MM.1S (cell line): ENCODE measurements at places on chromosomes 7 and 10.

GRCh38 chr10:73517166-73517888 lies 21.5 kb upstream of the PPP3CB start:
- H3K4me3 ChIP-seq, result no peak overlapping the region
- DNase-seq, result no peak
- H3K4me1 ChIP-seq, result no peaks in the 10 kb centered on the region
- H3K27me3 ChIP-seq, result no peaks in the 10 kb centered on the region

DNA sequence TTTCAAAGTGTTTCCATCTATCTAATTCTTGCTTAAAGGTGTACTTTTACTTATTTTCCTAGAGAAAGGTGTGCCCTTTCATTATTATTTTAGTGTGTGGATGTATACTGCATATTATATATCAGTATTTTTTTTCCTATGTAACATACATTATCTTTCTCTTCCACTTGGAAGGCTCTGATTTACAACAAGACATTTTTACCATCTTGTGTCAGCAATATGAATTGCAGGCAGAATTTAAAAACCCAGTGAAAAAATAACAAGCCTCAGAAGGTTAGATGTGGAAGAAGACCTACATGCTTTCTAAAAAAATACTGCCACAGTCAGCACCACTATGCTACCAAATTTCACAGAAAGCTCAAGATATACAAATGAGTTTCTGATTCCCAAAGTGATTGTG lies 327.7 kb upstream of the STEAP1 start:
- H3K27ac ChIP-seq, result no peak overlapping the region
- DNase-seq, result no peak
- H3K4me1 ChIP-seq, result no peaks in the 10 kb centered on the region; the same call in 1 of the 2 replicates
- no peaks in the 10 kb centered on the region for H3K27me3 ChIP-seq

DNA sequence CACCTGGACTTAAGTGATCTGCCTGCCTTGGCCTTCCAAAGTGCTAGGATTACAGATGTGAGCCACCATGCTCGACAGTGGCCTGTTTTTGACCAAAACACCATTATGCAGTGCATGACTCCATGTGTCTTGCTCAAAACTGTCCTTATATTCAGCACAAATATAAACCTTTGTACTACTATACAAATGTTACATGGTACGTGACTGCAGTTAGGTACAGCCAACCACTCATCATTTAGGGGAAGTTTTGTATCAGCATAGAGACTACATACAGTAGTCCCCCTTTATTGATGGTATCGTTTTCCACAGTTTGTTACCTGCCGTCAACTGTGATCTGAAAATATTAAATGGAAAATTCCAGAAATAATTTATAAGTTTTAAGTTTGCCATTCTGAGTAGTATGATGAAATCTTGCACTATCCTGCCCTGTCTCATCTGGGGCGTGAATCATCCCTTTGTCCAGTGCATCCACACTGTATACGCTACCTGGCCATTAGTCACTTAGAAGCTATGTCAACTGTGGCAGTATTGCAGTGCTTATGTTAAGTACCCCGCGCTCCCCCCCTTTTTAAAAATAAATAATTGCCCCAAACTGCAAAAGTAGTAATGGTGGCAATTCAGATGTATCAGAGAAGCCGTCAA lies 23.3 kb upstream of the ZNF282 start:
- H3K27ac ChIP-seq, result no peak overlapping the region
- H3K27me3 ChIP-seq, result no peaks in the 10 kb centered on the region
- no peak overlapping the region for H3K4me3 ChIP-seq

DNA sequence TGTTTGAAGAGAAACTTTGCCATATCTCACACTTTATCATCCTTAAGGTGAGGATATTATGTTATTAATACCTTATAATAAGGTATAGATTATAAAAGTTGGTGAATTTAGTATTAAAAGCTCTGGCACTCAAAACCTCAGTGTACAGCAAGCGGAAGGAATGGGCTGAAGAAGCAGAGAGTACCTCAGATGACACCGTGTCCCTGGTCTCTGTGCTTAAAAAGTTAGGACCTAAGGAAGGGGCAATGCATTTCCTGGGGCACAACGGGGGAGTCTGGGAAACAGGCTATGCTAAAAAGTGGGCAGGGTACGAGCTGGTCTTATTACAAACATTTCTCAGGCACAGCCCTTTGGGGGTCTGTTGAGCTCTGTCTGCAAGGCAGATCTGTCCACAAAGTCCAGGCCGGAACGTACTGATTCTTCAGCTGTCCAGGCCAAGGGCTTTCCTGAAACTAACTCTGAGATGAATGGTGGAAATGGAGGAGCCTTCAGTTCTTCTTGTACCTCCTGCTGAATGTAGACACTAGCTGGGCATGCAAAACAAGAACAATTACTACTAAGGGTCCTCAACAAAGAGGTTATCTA lies 202.7 kb downstream of the POM121L12 start:
- H3K4me3 ChIP-seq, result no peak overlapping the region
- H3K36me3 ChIP-seq, result no peaks in the 10 kb centered on the region
- no peak for DNase-seq

GRCh38 chr10:121404611-121405010 lies 193.6 kb downstream of the FGFR2 start:
- no peaks in the 10 kb centered on the region for H3K27me3 ChIP-seq
- no peaks in the 10 kb centered on the region for H3K36me3 ChIP-seq
- DNase-seq, result no peak
- no peak overlapping the region for H3K4me3 ChIP-seq
- H3K4me1 ChIP-seq, result no peaks in the 10 kb centered on the region

- no peak overlapping the region for H3K4me3 ChIP-seq
- H3K4me1 ChIP-seq, result no peaks in the 10 kb centered on the region
- H3K27me3 ChIP-seq, result no peaks in the 10 kb centered on the region
- no peak overlapping the region for H3K27ac ChIP-seq
- no peaks in the 10 kb centered on the region for H3K36me3 ChIP-seq
These were observed 39.2 kb downstream of the ST8SIA6 start for GRCh38 chr10:17415046-17415658.

DNA sequence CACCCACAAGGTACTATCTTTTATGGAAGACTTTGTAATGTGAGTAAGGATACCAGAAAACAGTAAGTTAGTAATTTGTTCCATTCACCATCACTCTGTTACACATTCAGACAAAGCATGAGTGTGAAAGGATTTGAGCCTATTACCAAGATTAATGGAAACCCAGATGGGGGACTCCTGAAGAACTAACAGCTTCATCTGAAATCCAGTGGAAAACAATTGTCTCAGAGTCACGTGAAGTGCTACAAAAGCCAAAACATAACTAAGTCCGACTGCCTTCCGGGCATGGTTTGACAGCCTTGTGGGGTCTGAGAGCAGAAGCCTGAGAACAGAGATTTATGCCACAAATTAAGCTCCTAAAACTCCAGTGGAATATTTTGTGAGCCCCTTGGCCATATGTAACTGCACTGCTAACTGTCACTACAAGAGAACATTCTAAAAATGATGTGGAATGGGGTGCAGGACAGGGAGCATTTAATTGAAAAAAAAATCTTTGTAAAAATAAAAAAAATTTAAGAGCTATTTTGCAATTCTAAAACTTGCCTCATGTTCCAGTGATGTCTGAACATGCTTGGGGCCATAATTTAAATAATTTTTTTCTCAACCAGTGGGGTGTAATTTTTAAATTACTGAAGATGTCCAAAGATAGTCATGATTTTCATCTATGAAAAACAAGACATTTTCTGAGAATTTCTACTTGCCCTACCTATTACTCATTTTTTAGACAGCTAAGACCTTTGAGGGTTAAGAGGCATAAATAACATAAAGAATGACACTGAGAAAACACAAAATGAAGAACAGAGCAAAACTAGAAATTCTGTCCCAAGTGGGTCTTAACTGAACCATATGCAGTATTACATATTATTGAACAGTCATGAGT lies 555.0 kb downstream of the INHBA start:
- H3K27me3 ChIP-seq, result no peaks in the 10 kb centered on the region
- no peak overlapping the region for H3K4me3 ChIP-seq
- H3K36me3 ChIP-seq, result no peaks in the 10 kb centered on the region
- no peaks in the 10 kb centered on the region for H3K4me1 ChIP-seq
- DNase-seq, result no peak
- H3K27ac ChIP-seq, result no peak overlapping the region

GRCh38 chr10:102814873-102815661 lies 22.1 kb downstream of the CYP17A1 start:
- H3K27me3 ChIP-seq, result no peaks in the 10 kb centered on the region
- H3K4me1 ChIP-seq, result no peaks in the 10 kb centered on the region
- no peaks in the 10 kb centered on the region for H3K36me3 ChIP-seq
- DNase-seq, result no peak
- H3K4me3 ChIP-seq, result no peak overlapping the region

GRCh38 chr10:77553966-77554365 lies 83.6 kb downstream of the KCNMA1 start:
- no peak for DNase-seq
- H3K27me3 ChIP-seq, result no peaks in the 10 kb centered on the region
- H3K27ac ChIP-seq, result no peak overlapping the region

- no peaks in the 10 kb centered on the region for H3K36me3 ChIP-seq
- no peak overlapping the region for H3K4me3 ChIP-seq
- no peak overlapping the region for H3K27ac ChIP-seq
- H3K4me1 ChIP-seq, result no peaks in the 10 kb centered on the region
These were observed 177.7 kb downstream of the KCNMA1 start for GRCh38 chr10:77459905-77460304.

GRCh38 chr7:47586925-47587324 lies 5.0 kb upstream of the TNS3 start:
- no peak overlapping the region for H3K27ac ChIP-seq
- H3K36me3 ChIP-seq, result no peaks in the 10 kb centered on the region
- H3K4me1 ChIP-seq, result peaks cover 14% of the 10 kb centered on the region
- no peak overlapping the region for H3K4me3 ChIP-seq
- DNase-seq, result no peak

DNA sequence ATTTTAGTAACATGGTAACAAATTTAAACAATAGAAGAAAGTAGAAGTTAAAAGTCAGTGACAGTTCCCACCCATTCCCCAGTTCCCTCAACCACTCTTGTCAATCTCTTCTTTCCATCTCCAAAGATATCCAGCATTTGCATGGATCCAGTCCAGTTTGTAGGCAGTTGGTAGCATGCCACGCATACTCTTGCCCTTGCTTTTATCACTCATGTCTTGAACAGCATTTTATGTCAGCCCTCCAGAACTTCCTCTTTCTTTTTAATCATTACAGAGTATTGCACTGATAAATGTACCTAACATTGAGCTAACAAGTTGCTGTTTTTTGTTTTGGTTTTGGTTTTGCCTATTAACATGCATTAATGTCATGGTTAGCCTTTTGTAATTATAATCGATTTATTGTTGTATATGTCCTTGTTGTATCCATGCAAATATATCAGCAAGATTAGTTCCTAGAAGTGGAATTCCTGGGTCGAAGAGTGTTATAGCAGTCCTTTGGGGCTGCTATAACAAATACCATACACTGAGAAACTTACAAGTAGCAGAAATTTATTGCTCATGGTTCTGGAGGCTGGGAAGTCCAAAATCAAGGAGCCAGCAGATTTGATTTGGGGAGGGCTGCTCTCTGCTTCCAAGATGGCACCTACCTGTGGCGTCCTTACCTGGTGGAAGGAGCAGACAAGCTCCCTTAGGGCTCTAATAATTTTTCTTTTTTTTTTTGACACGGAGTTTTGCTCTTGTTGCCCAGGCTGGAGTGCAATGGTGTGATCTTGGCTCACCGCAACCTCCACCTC lies 25.7 kb downstream of the CHST3 start:
- no peaks in the 10 kb centered on the region for H3K27me3 ChIP-seq
- H3K27ac ChIP-seq, result no peak overlapping the region
- no peak overlapping the region for H3K4me3 ChIP-seq
- H3K4me1 ChIP-seq, result no peaks in the 10 kb centered on the region
- H3K36me3 ChIP-seq, result no peaks in the 10 kb centered on the region

- H3K27ac ChIP-seq, result no peak overlapping the region
- H3K27me3 ChIP-seq, result no peaks in the 10 kb centered on the region
- H3K4me1 ChIP-seq, result no peaks in the 10 kb centered on the region
- H3K4me3 ChIP-seq, result no peak overlapping the region
- H3K36me3 ChIP-seq, result no peaks in the 10 kb centered on the region
- DNase-seq, result no peak
These were observed 310.9 kb upstream of the ZNF32 start for GRCh38 chr10:43959364-43960134.

DNA sequence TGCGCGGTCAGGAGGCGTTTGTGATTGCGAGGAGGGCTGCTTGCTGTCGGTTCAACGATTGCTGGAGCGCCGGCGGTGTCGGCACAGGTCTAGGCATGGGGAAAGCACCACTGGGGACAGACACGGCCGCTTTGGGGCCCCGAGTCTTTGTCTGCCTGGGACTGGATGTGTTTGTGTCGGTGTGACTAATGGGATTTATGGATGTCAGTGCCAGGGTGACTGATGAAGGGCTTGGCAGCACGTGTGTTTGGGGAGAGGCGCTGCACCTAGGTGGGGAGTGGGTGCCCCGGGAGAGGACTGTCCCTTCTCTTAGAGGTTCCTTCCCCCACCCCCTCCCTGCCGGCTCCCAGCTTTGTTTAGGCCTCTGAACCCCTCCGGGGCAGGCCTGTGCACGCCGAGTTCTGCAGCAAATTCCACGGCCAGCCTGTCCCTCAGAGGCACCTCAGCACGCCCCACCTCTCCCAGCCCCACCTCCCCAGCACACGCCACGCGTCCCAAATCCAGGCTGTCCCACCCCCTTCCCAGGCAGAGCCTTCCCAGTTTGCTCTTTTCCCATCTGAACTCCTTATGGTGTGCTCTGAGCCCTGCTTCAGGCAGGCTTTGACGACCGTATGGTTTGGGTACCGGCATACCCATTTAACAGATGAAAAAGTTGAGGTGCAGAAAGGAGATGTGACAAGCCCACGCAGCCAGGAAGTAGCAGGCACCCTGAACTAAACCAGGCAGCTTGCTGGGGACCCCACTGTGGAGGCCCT lies 6.4 kb upstream of the TNRC18 start:
- peaks cover 78% of the 10 kb centered on the region for H3K27me3 ChIP-seq
- no peak overlapping the region for H3K27ac ChIP-seq
- H3K36me3 ChIP-seq, result no peaks in the 10 kb centered on the region
- H3K4me3 ChIP-seq, result no peak overlapping the region
- peaks cover 2% of the 10 kb centered on the region for H3K4me1 ChIP-seq

DNA sequence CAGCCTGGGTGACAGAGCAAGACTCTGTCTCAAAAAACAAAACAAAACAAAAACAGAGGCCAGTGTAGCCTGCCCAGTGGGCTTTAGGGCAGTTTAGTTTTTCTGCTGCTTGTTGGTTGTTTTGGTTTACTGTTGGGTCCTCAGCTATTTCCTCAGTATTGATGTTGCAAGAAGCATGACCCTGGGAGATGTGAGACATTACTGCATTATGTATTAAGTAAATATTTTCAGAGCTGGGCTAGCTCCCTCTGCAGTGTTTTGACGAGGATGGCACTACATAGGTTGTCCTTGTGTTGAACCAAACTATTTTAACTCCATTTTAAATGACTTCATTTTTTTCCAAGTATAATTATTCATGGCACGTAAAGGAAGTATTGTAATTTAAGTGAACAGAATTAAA lies 4.8 kb downstream of the AKAP9 start:
- H3K4me1 ChIP-seq, result peaks cover 14% of the 10 kb centered on the region; the same call in 1 of the 2 replicates
- no peak overlapping the region for H3K4me3 ChIP-seq
- no peak overlapping the region for H3K27ac ChIP-seq
- H3K36me3 ChIP-seq, result no peaks in the 10 kb centered on the region
- DNase-seq, result no peak

GRCh38 chr7:151847681-151848081 lies 29.2 kb downstream of the PRKAG2 start:
- H3K27ac ChIP-seq, result no peak overlapping the region
- peaks cover 3% of the 10 kb centered on the region; the same call in 1 of the 2 replicates for H3K4me1 ChIP-seq
- H3K36me3 ChIP-seq, result no peaks in the 10 kb centered on the region
- DNase-seq, result no peak
- H3K4me3 ChIP-seq, result no peak overlapping the region
